CD4-positive, alpha-beta T cell treated with Interleukin-4 for 4 hours (primary cell): ENCODE measurements at places on chromosomes 1 and 21.

GRCh38 chr1:204094313-204094729 is 21.4 kb downstream of the SOX13 start:
- DNase-seq = no peak

DNA sequence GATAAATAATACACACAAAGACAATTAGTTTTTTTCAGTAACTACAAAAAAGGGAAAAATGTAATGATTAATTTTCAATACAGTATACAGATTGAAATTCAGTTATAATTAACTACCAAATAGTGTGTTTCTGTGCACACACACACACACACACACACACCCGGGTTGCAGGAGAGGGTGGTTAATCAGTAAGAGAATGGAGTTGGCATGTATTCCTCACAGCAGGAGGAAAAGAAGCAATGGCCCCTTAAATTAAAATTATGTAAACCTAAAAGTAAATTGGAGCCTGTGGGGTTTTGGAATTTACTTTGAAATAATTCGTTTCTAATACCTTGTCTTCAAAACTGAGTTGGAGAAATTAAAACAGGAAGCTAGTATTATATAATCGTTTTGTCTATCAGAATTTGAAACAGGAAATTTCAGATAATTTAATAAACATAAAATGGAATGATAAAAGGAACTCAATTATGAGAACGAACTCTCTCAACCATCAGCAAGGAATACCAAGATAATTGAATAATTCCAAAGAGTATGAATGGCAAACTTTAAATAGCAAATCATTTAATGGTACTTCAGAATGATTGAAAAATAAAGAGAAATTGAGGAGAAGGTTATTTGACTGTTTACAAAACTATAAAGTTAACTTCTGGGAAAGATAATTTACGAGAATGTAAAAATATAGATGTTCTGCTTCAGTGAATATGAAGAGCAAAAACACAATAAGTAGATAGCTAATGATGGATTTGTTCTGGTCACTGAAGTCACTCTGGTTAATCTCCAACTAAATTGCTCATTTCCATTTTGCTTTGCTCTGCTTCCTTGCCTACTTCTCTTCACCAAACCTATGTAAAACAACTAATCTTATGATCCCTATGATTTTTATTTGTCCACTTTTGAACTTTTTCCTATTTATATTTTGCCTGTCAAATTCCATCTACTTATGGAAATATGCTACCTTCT is 547.9 kb upstream of the ZP4 start:
- no peak for DNase-seq

DNA sequence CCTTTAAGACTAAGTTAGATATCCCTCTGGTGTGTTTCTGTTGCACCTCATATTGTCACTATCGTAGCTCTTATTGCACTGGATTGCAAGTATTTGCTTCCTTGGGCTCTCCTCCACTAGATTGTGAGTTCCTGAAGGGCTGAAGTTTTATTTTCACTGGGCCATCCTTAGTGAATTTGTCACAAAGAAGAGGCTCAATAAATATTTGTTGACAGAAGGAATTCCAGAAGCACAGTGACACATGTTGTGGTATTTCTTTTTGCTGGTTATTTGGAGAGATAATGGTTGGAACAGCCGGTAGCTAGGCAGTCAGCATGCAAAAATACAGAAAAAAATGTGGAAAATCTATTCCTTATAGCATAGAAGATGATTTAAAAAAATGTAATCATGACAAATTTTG is 129.9 kb upstream of the ZRANB2 start:
- no peak for DNase-seq

- DNase-seq = no peak
Observed at GRCh38 chr1:5727871-5728643, 264.2 kb downstream of the NPHP4 start.

DNA sequence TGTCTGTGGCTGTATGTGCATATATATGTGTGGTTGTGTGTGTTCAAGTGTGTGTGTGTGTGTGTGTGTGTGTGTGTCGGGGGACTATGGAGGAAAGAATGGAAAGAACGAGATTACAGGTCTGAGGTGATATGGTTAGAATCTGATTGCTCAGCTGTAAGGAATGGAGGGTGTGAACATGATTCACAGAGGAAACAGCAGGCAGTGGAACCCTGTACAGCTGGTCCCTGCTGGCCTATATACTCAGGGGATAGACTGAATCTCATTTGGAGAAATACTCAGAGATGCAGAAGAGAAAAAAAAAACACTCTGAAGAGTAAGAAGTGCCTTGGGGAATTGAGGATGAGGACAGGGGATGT is 180.1 kb upstream of the ESRRG start:
- DNase-seq = no peak

DNA sequence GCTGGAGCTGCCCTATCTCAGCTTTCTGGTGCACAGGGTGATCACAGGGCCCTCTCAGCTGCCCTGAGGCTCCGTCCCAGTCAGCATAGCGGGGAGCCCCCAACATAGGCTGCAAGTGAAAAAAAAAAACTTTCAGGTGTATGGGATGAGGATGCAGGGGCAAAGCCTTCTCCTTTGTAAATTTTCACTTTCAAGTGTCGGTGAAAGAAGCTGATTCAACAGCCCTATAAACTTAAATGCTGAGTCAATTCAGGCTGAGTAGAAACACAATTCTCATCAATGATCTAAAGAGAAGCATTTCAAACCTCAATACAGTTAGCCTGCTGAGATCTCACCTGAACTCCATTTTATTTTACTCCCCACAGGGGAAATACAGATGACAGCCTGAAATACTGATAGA is 171.2 kb downstream of the SEC16B start:
- DNase-seq = no peak

GRCh38 chr1:203275656-203276272 is 29.6 kb upstream of the BTG2 start:
- DNase-seq = no peak

- DNase-seq = no peak
Observed at GRCh38 chr1:156164125-156164831, 10.9 kb downstream of the SEMA4A start.

- no peak for DNase-seq
Observed at GRCh38 chr1:225995919-225996864, 3.0 kb downstream of the SDE2 start.

- DNase-seq = no peak
Observed at GRCh38 chr1:206070627-206071304, 17.8 kb downstream of the RHEX start.

DNA sequence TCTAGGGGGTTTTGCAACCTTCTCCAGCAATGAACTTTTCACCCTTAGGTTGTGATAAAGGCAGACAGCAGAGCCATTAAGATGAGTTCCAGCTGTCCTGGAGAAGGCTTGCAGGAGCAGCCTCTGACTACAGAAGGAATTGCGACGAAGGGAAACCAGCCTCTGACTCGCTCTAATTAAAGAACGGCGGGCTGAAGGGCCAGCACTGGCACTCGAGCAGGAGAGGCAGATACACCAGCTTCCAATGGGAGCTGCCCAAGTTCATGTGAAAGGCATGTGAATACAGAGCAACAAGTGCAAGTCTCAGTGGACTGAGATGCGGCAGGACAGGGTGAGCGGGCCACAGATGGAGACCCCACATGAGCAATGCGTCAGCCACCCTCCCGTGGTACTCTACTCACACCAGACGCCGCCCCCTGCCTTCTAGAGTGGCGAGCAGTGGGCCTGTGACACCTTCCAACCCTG is 15.7 kb downstream of the RCC2 start:
- no peak for DNase-seq

DNA sequence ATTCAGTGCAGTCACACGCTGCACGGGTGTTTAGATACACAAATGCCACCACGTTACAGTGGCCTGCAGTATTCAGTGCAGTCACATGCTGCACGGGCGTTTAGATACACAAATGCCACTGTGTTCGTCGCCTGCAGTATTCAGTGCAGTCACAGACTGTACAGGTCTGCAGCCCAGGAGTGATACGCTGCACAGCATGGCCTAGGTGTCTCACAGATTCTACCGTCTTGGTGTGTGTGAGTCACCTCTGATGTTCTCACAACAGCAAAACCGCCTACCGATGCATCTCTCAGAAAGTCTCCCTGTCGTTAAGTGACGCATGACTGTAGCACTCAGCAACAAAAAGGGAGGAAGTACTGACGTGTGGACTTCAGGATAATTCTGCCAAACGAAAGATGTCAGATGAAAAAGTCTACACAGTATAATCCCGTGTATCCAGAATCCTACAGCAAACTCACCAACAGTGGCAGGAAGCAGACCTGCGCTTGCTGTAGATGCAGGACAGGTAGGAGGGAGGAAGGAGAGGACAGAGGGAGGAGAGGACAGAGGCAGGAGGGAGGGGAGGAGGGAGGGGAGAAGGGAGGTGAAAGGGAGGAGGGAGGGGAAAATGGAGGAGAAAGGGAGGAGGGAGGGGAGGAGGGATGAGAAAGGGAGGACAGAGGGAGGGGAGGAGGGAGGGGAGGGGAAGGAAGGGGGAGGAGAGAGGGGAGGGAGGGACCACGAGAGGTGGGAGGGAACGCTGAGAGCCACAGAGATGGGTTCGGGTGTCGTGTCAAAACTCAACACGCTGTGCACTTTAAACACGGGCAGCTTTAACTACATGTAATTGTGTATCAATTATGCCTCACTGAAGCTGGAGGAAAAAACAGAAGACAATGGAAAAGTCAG is 36.3 kb upstream of the PCBP3 start:
- DNase-seq = peak; percentile 58

GRCh38 chr1:235910357-235911299 is 43.9 kb upstream of the LYST start:
- DNase-seq = peak; percentile 26

DNA sequence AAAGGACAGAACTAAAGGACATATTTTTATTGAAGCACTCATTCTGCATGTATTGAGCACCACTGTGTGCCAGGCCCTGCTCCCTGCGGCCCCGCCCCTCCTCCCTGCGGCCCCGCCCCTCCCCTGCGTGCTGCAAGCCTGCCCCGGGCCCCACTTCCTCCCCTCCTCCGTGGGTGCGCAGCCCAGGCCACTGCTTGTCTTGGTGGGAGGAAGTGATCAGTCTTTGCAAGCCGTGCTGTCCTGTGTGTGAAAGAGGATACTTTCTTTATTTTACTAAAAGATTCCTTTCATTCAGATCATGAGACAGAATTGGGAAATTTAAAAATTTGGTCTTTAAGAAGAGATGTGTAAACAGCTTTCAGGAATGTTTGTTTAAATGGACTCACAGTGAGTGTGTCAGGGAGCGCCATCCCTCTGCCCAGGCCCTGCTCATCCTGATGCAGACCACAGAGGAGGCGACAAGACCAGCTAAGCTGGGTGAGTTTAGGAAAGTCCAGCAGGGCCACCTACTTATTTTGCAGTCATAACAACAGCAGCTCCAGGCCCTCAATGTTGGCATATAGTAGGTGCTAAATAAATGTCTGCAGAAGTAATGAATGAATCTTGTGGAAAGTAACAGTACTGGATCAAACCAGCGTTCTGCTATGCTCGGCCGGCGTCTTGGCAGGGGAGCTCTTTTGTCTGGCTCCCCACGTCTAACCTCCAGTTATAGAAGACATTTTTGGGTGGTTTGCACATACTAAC is 88.3 kb upstream of the SELENON start:
- DNase-seq = peak; percentile 42

- DNase-seq = peak; percentile 48
Observed at GRCh38 chr1:12153181-12153785, 13.5 kb upstream of the TNFRSF1B start.

- peak; percentile 68 for DNase-seq
Observed at GRCh38 chr21:35400233-35400939, 351.3 kb upstream of the RUNX1 start.

DNA sequence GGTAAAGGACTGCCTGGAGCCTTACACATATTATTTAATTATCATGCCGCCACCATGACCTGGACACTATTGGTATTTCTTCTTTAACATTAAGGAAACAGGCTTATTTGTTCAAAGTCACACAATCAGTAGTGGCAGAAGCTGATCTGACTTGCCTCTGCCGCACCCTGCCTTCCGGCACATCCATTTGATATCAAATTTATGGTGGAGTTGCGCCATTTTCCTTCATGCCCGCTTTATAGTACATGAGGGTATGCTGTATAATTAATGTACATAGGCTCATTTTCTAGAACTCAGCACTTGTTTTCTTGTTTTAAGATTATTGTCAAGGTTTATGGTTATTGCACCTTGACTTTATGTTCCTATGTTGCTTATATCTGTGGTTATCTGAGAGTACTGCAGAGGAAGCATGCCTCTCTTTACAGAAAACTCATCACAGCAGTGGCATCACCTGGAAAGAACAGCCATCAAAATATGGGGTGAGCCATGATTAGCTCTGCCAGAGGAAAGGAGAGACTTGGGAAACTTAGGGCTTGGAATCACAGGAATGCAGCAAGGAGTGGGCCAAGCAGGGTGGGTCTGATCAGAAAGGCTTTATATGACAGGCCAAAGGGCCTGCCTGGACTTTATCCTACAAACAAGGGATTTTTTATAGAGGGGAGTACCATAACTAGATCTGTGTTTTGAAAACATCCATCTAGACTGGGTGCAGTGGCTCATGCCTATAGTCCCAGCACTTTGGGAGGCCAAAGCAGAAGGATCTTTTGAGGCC is 72.2 kb upstream of the GJB5 start:
- no peak for DNase-seq

- DNase-seq = no peak
Observed at GRCh38 chr1:95168761-95169351, 51.7 kb downstream of the TLCD4 start.

DNA sequence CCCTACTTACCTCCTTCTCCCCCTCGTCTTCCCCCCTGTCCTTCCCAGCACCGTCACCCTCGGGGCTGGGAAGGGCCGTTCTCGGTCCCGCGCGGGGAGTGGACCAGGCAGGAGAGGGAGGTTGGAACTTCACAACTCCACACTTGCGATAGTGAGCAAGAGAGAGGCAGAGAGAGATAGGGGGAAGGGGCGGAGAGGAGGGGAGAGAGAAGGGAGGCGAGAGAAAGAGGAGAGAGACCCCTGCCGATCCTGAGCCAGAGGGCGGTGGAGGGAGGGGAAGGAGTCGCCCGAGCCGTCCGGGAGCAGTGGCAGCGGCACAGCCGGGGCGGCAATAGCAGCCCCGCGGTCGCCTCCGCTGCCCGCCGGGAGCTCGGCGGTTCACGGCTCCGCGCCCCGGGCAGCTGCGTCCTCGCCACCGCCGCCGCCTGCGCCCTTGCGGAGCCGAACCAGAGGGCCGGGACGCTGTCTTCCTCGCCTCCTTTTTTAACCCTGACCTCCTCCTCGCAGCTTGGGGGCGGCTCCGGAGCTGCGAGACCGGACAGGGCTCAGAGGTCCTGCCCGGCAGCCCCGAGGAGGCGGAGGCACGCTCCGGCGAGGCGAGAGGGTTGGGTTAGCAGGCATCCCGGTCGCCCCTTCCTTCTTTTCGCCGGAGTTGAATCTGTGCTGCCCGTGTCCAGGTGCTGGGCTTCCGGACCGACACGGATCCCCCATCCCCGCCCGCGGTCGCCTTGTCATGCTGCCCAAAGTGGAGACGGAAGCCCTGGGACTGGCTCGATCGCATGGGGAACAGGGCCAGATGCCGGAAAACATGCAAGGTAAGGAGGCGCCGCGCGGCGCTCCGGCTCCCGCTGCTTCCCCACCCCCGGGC is 11.7 kb downstream of the NR5A2 start:
- DNase-seq = no peak

GRCh38 chr1:41240781-41241353 is 1.2 kb downstream of the SCMH1 start:
- no peak for DNase-seq

GRCh38 chr1:93963585-93963984 is 54.4 kb upstream of the GCLM start:
- DNase-seq = no peak

GRCh38 chr1:147243228-147243685 is 773 bp downstream of the CHD1L start:
- no peak for DNase-seq
